Tongue (tissue), 3 donors: ENCODE measurements at places on chromosomes 5 and 9. TPM values are rescaled to one million over a fixed set of nuclear protein-coding genes. Genes with fewer than 3 reads are reported as not detected.

DNA sequence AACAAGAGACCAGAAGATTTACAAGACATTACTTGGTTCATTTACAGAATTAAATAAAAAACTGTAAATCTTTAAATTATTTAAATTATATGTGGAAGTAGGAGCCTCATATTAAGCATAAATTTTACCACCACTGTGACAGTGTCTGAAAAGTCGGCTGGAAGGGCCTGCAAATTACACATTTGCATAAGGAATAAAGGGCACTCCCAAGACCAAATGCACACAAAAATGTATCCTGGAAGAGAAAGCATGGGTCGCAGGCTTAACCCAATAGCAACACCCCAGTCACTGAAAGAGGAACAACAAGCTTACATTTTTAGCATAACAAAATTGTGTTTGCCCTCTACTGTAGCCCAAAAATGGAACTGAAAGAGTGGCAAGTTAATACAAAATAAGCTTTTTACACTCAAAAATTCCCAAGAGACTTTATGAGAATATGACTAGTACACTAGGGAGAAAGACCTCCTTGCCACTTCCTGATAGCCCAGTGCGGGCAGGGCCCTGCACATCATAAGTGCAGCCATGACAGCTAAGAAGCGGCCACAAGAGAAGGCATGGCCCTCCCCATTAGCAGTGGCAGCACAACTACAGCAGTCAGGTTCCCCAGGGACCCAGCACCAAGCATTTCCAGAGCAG, 482.0 kb downstream of the DTWD2 start:
- no peak for DNase-seq

- DNase-seq, result no peak
Measured at GRCh38 chr9:27341545-27342294, 44.8 kb upstream of the EQTN start.

- no peak for DNase-seq
Measured at GRCh38 chr5:16574789-16575721, 41.7 kb downstream of the RETREG1 start.

- no peak for DNase-seq
Measured at GRCh38 chr9:72728031-72728770, 206.8 kb downstream of the TMC1 start.

DNA sequence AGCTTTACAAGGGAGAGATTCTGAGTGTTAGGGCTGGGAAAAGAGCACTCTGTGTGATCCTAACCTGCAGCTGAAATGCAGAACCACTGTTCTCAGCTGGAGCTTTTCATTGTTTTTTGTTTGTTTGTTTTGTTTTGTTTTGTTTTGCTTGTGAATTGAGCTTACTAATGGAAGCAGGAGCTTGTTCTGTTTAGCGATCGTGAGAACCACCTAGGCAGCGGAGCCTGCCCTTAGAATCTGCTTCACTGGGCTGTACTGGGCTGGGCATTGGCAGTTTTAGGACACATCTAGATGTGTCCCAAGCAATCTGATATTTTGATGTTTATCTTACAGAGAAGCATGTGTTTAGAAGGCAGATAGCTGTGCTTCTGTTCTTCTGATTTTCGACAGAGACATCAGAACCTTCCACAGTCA, 14.3 kb downstream of the SYK start:
- no peak for DNase-seq

DNA sequence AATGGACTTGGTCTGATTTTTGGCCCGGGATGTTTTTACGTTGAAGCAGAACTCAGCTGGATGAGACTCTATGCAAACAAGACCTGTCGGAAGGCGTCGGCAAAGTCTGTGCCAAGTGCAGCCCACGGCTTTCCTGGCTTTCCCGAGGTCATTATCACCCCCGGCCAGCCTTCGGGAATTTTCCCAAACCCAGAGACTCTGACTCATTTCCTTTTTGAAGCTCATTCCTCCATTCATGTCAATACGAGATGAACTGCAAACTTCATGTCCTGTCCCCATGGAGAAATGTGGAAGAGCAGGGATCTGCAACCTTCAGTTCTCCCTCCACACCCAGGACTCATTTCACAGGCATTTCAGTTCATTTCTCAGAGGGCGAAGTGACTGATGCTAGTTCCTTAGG, 95.3 kb downstream of the IRX2 start:
- DNase-seq, result no peak

DNA sequence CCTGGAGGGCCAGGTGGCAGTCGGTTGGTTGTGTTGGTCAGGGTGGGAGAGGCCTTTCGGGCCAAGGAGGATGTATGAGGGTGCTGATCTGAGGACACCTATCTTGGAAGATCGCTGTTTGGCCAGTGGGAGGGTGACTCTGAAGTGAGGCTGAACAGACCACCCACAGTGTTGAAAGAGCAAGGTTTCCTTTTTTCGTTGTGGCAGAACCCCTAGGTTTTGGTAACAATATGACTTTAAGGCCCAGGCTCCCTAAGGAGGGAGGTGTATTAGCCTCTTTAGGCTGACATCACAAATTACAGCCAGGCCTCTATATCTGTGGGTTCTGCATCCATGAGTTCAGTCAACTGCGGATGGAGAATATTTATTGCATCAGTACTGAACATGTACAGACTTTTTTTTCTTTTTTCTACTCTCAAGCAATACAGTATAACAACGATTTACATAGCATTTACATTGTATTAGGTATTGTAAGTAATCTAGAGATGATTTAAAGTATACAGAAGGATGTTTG, 86.1 kb downstream of the ARHGAP26 start:
- DNase-seq, result no peak

- no peak for DNase-seq
Measured at GRCh38 chr9:69344459-69344858, 19.4 kb downstream of the ENTREP1 start.

DNA sequence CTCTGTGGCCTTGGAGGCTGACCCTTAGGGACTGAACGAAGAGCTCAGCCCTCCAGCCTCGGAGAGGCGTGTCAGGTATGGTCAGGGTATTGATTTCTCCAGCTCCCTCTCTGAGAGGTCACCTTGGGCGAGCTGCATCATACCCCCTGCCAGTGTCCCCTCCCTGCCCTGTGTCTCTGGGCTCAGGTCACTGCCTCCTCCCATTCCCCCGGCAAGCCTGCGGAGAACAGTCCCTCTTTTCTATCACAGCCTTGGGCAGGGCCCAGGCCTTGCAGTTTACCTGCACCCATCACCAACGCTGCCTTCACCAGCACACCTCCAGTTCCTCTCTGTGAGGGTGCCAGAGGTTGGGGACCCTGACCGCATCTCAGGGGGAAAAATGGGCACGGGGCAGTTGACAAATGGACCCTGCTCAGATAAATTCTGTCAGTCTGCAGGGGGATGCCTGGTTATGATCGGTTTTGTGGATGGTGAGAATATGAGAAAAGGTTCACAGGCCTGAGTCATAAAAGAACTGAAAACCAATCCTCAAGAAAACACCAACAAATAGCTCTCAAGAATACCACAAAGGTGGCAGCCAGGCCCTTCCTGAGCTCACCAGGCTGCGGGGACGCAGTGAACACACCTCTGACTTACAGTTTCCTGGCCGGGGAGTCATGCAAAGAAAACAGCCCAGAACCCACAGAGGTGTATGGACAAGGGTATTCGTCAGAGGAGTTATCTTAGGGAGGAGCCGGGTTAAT, 24.7 kb upstream of the RXRA start:
- DNase-seq, result no peak

GRCh38 chr5:77973253-77973609, 197.1 kb upstream of the TBCA start:
- no peak for DNase-seq

DNA sequence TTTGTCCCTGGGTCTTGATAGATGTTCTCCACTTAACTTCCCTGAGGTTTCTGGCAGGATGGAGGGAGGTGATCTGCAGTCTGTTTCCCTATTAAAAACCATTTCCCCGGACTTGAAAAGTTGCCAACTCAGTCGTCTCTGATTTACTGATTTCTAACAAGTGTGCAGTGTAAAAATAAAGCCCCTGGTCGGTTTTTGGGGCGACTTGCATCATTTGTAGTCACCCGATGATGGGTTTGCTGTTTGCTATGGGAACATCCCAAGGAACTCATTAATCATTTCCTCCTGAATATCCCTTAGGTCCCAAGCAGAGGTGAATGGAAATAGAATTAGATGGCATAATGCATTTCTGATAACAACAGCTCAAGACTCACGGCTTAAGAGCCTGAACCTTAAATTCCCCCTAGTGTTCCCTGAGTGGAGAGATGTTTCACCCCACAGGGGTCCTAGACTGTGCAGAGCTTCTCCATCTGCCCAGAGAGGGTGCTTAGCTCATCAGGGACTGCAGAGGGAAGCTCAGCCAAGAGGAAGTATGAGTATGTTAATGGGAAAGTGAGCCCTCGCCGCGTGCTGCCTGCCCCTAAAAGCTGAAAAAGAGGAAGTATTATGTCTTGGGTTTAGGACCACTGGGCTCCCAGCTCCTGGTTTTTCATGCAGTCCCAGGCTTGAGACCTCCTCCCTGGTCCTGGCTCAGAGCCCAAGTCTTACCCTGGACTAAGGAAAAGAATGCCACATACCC, 115.1 kb upstream of the DAP start:
- DNase-seq, result no peak

- DNase-seq, result no peak
Measured at GRCh38 chr5:140217299-140218026, 42.5 kb downstream of the CYSTM1 start.

GRCh38 chr5:107864793-107865192, 194.1 kb upstream of the EFNA5 start:
- DNase-seq, result peak; percentile 67

DNA sequence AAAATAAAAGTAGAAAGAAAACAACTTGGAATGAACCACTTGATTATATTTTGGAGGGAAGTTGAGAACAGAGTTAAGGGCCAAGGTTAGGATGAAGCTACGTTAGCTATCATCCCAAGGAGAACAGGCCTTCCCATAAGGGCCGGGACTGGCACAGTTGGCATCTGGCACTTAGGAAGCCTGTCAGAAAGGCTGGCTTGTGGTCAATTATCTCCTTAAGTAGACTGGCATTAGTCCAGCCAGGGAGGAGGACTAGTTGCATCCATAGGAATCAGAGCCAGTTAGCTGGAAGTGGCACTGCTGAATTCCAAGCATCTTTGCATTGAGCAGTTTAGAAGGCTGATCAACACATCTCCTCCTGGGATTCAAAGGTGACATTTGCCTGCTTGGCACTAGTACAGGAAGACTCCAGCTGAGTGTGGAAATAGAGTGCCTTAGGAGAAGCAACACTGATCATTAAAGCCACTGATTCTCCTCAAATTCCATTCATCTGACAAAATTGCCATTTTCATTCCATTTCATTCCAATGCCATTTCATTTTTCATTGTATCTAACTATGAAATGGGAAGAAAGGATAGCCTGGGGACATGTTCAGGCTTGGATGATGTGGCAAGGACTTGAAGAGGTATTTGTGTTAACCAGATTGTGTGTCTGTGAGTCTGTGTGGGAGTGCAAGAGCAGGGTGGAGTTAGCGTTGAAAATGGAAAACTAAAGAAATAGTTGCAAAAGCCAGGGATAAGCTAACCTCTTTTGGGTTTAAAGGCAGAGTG, 5.5 kb downstream of the FOXB2 start:
- DNase-seq, result no peak

DNA sequence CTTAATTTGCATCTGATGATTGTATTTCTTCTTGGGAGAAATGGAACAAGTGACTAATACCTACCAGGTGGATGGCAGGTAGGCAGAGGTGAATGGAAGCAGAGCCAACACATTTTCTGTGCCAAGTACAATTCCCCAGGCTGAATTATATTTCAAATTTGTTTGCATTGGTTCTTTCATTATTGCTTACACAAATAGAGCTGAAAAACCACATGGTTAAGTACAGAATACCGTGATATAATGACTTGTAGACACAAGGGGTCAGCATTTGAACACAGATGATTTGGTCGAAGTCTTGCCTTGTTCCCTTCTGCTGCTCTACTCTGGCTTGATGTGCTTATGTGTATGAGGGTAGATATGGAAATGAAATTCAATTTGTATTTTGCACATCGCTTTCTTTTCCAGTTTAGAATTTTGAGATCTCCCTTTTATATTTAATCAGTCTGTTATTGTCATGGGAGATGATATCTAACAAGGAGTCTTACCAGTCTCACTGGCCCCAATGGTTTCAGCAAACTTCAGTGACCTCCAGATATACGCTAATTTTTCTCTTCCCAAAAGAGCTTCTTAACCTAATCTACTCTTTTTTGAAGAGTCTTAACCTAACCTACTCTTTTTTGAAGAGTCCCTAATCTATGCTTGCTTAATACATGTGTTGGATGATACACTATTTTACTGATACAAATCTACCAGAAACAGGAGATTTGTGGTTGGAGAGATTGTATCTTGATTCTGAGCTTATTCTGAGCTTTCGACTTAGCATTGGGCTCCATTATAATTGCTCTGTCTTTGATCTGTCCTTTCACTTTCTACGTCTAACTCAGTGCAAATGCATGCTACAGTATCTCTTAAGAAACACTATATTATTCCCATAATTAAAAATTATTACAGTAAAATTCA, 88.1 kb downstream of the PCSK1 start:
- DNase-seq, result peak; percentile 59

GRCh38 chr9:121281614-121282276, 13.8 kb downstream of the GSN start:
- DNase-seq, result no peak

DNA sequence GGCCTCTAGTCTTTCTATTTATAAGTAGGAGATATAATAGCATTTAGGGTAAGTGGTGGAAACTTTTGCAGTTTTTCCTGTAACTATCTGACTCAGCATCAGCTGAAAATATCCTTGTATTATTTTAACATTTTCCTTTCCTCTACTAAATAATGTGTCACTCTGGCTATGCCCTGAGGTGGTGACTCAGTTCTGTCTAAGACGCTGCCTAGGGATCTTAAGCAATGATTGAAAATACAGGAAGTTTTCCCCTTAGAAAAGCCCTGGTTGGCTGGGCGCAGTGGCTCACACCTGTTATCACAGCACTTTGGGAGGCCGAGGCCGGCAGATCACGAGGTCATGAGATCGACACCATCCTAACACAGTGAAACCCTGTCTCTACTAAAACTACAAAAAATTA, 9.3 kb upstream of the EDIL3 start:
- DNase-seq, result no peak

DNA sequence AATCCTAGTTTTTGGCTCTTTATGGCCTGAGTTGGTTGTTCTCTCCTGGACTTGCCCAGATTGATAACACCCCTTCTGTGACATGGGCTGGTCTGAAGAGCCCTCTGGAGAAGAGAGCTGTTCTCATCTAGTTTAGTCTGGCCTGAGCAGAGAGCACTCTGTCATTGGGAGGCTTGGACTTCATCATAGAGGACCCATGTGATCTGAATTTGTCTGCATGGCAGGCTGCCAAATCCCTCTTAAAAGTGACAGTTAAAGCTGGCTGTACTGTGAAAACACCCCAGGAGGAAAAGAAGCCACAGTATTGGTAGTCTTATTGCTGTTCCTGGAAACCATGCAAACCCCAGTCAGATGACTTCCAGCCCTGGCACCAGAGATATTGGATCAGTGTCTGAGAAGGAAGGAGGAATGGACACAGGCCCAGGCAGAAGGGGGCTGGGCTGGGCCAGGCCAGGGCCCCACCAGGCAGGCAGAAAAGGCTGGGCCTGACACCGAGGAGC, 3.7 kb upstream of the WDR31 start:
- peak; percentile 95 for DNase-seq

GRCh38 chr9:128011071-128011817, 30.5 kb upstream of the EEIG1 start:
- DNase-seq, result peak; percentile 21

GRCh38 chr9:97900103-97900737, 22.1 kb downstream of the TRMO start:
- DNase-seq, result no peak

Gene TMEM174
- not detected for total RNA-seq

Gene HSD17B3
- not detected for total RNA-seq

Gene TMEM171
- total RNA-seq, result 0.41 TPM

Gene DDX4
- total RNA-seq, result not detected

Gene SLC6A19
- not detected for total RNA-seq

Gene NSMF
- 10.7 TPM for total RNA-seq

Gene KIF24
- 4.9 TPM for total RNA-seq

Gene PROB1
- total RNA-seq, result 30.6 TPM

Gene TEX53
- not detected for total RNA-seq

Gene LCP2
- total RNA-seq, result 11.6 TPM

Gene MEGF10
- 59.6 TPM for total RNA-seq
